Sigmoid colon (tissue), 7 donors: ENCODE measurements at places on chromosomes 3 and 15. TPM values are rescaled to one million over a fixed set of nuclear protein-coding genes. Genes with fewer than 3 reads are reported as not detected.
A peak's percentile ranks its signal among the peaks of the same experiment; 100 is the strongest.

- no peak for DNase-seq
Measured at GRCh38 chr3:109643590-109643989, 306.2 kb upstream of the DPPA4 start.

DNA sequence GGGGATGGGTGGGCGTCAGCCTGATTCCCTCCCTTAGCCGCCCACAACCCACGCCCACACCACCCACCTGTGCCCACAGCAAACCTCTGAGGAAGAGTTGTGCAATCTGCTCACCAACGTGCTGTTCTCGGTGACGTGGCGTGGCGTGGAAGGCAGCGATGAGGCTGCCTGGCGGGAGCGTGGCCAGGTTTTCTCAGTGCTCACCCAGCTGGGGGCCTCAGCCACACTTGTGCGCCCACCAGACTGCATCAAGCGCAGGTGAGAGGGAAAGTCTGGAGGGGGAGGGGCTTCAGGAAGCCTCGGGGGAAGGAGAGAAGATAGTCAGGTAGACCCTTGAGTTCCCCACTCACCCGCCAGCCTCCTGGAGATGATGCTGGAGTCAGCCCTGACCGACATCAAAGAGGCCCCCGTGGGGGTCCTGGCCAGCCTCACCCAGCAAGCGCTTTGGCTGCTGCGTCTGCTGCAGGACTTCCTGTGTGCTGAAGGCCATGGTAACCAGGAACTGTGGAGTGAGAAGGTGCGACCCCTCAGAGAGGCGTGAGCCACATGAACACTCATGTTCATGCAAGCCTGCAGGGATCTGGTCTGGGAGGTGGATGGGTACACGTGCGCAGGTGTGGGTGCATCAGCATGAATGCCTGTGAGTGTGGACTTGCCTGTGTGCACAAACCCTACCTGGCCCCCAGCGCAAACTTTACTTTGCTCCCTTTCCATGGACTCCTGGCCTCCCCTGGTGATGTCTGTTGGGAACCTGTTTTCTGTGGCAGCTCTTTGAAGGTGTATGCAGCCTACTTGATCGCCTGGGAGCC lies 21.7 kb downstream of the NBEAL2 start:
- DNase-seq = no peak

ZPLD1 gene
- not detected for total RNA-seq

COMMD2 gene
- 19.1 TPM for total RNA-seq

ZNF502 gene
- total RNA-seq = 7.3 TPM

DNA sequence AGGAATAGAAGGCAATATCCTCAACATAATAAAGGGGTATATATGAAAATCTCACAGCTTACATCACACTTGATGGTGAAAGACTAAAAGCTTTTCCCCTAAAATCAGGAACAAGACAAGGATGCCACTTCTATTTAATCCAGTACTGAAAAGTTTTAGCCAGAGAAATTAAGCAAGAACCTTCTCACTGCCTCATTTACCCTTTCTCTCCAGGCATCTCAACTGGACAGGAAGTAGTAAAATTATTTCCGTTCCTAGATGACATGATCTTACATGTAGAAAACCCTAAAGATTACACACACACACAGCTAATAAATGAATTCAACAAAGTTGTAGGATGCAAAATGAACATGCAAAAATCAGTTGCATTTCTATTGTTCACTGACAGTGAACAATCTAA lies 11.2 kb downstream of the SCAP start:
- no peak for DNase-seq

DNA sequence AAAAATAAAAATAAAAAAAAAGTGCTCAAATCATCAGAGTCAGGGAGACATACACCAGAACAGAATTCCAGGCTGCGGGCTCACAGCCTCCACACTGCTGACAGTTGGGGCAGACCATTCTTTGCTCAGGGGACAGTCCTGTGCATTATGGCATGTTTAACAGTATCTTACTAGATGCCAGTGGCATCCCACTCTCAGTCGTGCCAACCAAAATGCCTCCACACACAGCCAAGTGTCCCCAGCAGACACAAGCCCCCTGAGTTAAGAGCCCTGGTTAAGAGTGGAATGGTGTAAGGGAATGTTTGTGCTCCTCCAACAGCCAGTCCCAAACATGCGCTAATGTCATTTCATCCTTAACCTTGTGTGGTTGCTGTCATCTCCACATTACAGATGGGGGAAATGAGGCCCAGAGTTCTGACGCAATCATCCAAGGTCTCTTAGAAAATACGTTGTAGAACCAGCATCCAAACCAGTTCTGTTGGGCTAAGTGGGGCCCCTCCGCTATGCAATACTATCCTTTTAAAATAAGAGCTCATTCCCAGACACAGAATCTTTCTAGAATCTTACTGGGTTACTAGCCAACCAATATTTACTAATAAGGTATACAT lies 26.0 kb downstream of the CFAP92 start:
- no peak for DNase-seq

DNA sequence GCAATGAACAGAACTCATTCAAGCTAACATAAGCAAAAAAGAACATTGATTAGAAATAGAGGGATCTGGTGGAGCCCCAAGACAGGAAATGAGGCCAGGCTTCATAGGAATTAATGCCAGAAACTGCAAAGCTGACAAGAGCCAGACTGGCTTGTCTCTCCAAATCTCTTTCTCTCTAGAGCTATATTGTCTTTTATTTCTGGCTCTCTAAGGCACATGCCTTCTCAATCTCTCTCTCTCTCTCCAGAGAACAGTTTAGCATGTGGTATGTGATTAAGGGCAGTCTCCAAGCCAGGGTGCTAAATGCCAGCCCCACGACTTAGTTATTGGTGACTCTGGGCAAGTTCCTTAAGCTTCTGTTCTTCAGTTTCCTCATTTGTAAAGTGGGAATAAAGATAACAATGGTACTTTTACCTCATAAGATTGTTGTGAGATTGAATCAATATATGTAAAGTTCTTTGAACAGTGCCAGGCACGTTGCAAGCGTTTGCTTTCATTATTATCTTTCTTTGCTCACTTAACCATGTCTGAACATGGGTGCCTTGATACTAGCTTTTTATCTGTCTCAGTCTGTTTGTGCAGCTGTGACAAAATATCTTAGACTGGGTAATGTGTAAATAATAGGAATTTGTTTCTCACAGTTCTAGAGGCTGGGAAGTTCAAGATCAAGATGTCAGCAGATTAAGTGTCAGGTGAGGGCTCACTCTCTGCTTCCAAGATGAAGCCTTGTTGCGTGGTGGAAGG lies 123.2 kb downstream of the BDH1 start:
- DNase-seq = no peak

DNA sequence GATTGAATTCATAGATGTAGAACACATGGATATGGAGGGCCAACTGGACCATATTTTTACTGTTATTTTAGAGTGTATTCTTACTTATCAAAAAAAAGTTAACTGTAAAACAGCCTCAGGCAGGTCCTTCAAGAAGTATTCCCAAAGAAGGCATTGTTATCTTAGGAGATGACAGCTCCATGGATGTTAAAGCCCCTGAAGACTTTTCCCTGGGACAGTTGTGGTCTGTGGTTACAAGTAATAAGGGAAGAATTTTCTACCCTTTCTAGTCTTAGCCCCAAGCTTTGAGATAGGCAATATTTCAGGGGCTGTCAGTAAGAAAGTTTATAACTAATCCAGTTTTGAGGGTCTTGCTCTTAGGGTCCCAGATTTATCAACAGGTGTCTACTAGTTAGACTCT lies 62.5 kb downstream of the LRRC49 start:
- DNase-seq = no peak

DNA sequence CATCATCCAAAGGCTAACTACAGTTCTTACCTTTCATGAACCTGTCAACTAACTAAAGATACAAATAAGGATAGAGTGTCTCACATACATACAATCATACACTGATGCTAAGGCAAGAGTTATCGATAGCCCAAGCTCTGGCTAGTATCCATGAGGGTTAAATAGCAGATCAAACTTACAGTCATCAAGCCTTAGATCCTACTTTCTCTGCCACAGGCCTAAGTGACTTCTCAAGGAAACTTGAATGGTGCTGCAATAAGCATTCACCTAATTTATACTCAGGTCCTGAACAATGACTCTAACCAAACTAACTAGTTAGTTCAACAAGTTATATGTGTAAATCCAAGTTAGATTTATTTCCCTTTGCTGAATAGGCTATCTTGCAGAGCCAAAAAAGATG lies 51.0 kb downstream of the ALDH1A2 start:
- no peak for DNase-seq

WNT5A gene
- total RNA-seq = 11.9 TPM

DNA sequence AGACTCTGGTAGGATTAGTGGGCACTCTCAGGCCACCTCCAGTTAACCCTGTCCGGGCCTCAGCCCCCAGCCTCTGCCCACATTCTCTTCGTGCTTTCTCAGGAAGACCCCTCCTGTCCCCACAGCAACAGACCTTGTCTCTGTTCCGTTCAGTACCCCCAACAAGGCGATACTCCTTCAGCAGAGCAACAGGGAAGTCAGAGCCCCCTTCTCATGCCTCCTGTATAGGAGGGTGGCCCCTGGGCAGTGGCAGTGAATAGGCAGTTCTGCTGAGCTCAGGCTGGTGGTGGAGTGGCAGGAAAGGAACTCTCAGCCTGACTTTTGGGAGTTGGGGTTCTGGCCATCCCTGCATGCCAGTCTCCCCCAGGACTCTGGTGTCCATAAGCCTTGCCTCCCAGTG lies 513 bp downstream of the SEMA3B start:
- DNase-seq = no peak

CHRD gene
- total RNA-seq = 5.7 TPM

VEPH1 gene
- total RNA-seq = 0.82 TPM

- DNase-seq = peak; percentile 81
Measured at GRCh38 chr3:177753451-177754155, 556.3 kb upstream of the TBL1XR1 start.

- DNase-seq = no peak
Measured at GRCh38 chr3:26358405-26358804, 264.2 kb upstream of the LRRC3B start.

ZDHHC23 gene
- 1.1 TPM for total RNA-seq

DNA sequence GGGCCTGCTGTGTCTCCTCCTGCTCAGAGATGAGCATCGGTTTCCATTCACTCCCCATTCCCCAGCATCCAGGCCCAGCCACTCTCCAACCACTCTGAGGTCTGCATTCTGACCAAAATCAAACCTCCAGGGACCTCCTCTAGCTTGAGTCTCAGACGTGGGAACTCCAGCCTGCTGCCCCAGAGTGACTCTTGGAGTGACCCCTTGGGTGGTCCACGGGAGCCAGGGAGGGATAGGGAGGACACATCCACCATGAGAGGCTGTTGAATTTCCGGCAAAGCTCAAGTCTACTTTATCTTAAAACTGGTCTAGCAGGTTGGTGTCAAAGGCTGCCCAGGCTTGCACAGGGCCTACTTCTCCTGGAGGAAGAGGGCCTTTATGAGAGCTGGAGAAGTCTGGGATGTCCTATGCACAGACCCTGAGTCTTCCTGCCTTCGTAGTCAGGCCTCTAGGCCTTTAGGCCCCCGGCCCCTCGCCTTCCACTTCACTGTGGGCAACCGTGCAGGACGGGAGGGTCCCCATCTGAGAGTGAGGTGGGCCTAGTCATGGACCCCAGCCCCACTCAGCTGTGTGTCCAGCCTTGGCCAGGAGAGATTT lies 8.9 kb downstream of the CISH start:
- DNase-seq = no peak

GRCh38 chr3:162338514-162338913 lies 841.9 kb downstream of the OTOL1 start:
- no peak for DNase-seq

GMNC gene
- not detected for total RNA-seq

- DNase-seq = no peak
Measured at GRCh38 chr3:195385526-195385925, 57.3 kb downstream of the ACAP2 start.

GRCh38 chr15:75195122-75195765 lies 6.4 kb upstream of the C15orf39 start:
- no peak for DNase-seq

DNA sequence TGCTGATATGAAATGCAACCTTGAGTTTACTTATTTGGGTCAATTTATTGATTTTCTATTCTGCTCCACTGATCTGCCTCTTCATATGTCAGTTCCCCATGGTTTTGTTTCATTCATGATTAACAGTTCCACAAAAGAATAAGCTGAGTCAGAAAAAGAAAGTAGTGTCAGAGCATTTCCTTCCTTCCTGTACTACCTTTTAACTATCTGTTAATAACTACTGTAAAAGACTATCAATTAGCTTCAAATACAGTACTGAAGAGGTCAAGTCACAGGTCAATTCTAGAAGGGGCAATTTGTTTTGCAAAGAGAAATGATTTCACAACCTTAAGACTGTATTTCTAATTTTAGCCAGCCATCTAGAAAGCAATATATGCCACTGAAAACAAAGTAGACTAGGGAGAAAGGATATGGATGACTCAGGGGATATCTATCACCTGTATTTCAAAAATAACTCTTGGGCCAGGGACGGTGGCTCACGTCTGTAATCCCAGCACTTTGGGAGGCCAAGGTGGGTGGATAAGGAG lies 129.5 kb downstream of the TFDP2 start:
- DNase-seq = no peak

DNA sequence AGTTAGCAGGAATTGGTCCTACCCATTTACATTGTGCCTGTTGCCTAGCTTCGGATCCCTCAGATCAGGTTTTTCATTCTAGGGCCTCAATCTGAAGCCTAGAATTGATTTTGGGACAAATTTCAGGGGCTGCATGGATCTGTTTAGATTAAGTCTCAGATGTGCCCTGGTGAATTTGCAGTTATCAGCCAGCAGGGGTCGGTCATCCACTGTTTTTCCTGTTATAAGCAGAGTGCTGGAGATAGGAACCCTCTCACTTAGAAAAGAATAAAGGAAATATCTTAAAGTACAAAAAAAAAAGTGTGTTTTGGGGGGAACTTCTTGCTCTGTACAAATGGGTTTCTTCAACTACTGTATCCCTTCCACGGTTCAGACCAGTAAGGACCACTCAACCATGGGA lies 212.5 kb downstream of the BCHE start:
- no peak for DNase-seq

- no peak for DNase-seq
Measured at GRCh38 chr15:43518197-43518761, 871 bp downstream of the MAP1A start.

GOLGA8T gene
- total RNA-seq = 0.49 TPM

GRCh38 chr15:70271422-70272088 lies 173.8 kb upstream of the TLE3 start:
- DNase-seq = peak; percentile 89

DNA sequence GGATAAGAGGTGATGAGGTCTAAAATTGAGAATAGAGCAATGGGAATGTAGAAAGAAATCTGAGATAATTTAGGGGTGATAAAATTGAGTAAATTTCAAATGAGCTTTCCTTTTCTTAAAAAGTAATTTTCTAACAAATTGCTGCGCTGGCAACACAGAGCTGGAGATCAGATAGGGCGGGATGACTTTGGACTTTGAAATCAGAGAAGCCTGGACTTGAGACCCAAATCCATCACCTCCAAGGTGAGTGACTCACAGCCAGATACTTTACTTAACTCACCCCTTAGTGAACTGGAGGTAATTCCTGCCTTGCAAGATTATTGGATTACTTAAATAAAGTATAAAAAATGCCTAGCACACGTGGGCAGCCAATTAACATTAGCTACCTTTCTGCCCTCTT lies 80.8 kb downstream of the P2RY1 start:
- no peak for DNase-seq

NR2E3 gene
- total RNA-seq = not detected
